ENCODE measurements at places on chromosomes 3 and 15. TPM values are rescaled to one million over a fixed set of nuclear protein-coding genes. Genes with fewer than 3 reads are reported as not detected.

DNA sequence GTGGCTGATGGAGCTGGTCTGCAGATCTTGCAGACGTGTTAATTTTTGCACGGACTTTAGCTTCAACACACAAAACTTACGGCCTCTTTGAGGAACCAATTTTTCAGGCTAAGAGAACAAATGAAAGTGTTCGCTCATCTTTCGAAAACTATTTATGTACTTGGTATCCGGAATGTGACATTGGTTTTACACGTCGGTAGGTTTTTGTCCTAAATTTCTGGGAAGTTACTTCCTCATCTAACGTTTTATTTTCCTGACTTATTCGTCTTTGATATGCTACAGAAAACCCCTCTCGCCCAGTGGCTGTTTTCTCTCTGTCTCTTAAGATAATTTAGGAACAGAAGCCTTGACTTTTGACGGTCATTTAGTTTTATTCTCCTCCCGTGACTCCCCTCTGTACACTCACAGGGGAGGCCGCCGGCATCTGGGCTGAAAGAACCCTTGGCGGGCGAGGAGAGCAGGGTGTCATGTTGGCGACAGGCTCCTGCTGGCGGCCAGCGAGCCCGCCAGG, 834 bp upstream of the GREM1 start:
- DNase-seq: no peak

Gene PRICKLE2
- total RNA-seq: 20.2 TPM

Gene SLC51B
- total RNA-seq: not detected

- no peak for DNase-seq
Observed at GRCh38 chr15:63698692-63699091, 101.5 kb downstream of the FBXL22 start.

DNA sequence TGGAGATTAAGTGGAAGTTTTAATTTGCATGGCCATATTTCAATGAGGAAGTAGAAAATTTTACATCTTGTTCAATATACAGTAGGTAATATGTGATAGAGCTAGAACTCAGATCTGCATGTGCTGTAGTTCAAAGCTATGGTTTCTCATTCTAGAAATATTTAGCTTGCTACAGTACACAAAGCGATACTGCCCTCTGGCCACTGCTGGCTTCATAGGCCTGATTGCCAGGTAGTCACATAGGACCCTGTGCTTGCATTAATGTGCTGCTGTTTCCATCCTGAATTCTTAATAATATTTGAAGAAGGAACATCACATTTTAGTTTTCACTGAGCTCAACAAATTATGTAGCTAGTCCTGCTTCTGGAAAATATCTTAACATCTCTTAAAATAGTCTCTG, 87.0 kb downstream of the PLSCR2 start:
- peak; percentile 9 for DNase-seq

Data from Caki2 (cell line).